Mucosa of gallbladder (tissue), 1 donor: ENCODE measurements at places on chromosomes 1 and 21.

- peak; percentile 72 for DNase-seq
Observed at GRCh38 chr1:55524006-55524405, 308.8 kb upstream of the USP24 start.

- DNase-seq, result no peak
Observed at GRCh38 chr1:229757226-229757625, 131.2 kb downstream of the URB2 start.

- peak; percentile 11 for DNase-seq
Observed at GRCh38 chr1:240337781-240338180, 246.1 kb downstream of the FMN2 start.

DNA sequence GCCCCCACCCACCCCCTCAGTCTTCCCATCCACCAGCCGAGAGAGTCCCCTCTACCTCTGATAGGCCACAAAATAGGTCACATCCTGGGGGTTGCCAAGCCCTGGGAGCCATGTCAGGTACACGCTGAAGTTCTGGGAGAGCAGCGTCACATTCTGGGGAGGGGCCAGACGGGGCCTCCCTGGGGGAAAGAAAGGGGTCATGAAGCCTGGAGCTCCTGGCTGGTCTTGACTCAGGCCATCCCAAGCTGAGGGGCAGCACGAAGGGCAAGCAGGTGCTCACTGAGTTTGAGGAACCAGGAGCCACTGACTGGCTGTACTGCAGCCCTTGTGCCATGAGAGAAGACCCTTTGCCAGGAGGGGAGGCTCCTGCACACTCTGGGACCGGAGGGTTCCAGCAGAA, 6.4 kb downstream of the IFNLR1 start:
- no peak for DNase-seq

DNA sequence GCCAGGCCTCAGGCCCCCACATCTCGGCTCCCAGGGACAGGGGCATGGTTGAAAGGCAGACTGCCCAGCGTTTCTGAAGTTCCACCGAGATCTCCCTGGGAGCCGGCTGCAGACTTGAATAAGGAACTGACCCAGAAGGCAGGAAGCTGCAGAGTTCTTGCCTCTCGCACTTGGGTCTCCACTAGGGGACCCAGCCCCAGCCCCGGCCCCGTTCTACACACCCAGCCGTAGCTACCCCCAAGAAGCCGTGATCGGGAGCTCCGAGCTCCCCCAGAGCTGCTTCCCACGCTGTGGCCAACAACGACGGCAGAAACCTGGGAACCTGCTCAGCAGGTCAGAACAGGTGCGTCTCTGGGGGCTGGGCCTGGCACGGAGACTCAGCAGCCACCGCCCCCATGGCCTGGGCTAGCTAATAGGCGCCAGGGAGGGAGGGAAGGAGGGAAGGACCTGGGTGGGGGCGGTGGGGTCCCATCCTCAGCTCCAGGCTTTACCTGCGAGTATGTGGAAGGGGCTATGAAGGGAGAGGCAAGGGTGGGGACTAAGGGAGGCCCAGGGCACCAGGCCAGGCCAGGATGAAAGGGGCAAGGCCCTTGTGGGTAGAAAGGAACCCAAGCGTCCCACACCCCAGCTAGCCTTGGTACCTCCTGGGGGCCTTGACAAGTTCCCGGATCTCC, at the start of gene NECTIN4:
NECTIN4 (minus strand) TSS at position 308 of the 674 bp plus-strand sequence; CDS start at position 46, 262 bp downstream.
- peak; percentile 74 for DNase-seq

DNA sequence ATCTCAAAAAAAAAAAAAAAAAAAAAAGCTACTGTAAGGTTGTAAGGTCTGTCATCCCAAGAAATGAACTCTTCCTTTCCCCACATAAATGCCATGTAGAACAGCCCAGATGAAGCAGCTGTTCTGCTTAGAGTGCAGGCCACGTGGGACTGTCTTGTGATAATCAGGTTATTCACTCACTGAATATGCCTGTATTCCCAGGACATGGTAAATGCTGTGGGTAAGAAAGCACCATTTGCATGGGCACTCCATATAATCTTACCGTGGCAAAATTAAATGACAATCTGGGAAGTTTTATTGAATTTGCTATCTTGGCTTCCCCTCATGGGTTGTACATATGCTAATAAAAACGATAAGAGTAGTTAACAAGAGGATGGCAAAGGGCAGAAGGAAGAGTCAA, 13.8 kb downstream of the RGS5 start:
- DNase-seq, result no peak

DNA sequence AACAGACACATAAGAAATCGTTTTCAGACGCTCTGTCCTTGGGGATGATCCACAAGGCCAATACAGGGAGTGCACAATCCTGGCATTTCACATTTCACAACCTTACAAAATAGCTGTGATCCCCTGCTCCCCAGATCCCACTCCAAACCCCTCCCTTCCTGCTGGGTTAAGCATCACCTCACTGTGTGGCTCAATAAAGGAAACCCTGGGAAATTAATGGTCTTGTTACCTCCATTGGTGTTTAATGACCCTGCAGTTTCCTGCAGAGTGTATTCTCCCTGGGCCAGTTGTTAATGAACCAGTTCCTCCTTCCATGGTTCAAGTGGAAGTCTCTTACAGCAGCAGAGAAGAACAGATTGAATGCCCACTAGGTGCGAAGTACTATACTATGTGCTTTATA, 334.7 kb downstream of the OMA1 start:
- DNase-seq, result no peak

DNA sequence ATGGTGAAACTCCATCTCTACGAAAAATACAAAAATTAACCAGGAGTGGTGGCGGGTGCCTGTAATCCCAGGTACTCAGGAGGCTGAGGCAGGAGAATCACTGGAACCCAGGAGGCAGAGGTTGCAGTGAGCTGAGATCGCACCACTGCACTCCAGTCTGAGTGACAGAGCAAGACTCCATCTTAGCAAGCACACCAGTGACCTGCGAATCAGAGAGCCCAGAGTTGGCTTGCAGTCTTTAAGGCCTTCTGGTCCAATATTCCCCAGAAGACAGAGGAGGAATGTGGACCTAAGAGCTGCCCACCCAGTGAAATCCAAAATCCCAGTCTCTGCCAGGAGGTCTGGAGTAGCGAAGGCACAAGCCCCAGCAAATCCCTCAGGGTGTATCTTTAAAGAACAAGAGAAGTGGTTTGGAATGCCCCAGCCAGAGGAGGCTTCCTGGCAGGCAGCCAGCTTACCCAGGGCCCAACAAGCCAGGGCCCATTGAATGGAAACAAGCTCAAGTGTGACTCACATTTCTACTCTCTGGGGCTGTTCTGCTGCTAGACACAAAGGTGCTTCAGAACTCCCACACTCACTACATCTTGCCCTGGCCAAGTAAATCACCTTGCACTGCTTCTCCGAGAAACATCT, 23.9 kb downstream of the GPR161 start:
- no peak for DNase-seq

GRCh38 chr1:110161165-110161564, 10.9 kb downstream of the SLC6A17 start:
- no peak for DNase-seq
